ENCODE measurements at places on chromosomes 2 and 18. TPM values are rescaled to one million over a fixed set of nuclear protein-coding genes. Genes with fewer than 3 reads are reported as not detected.

The ATP8B1 gene
- 12.1 TPM for total RNA-seq

The SKA1 gene
- 0.15 TPM for total RNA-seq

GRCh38 chr2:85794491-85795121 lies 40.8 kb downstream of the ATOH8 start:
- no peak for DNase-seq

GRCh38 chr18:12026562-12026961 lies 45.3 kb downstream of the IMPA2 start:
- DNase-seq: no peak

GRCh38 chr2:21270083-21270491 lies 146.3 kb downstream of the TDRD15 start:
- no peak for DNase-seq

- no peak for DNase-seq
Observed at GRCh38 chr2:25314514-25315315, 27.0 kb downstream of the DNMT3A start.

GRCh38 chr2:99181624-99182000 lies 628 bp downstream of the MRPL30 start:
- no peak for DNase-seq

GRCh38 chr2:190579915-190580846 lies 45.7 kb upstream of the NEMP2 start:
- no peak for DNase-seq
